ENCODE measurements at places on chromosomes 16 and 17.

GRCh38 chr17:19359856-19360255, 2.7 kb downstream of the B9D1 start:
- no peak for DNase-seq

- no peak for DNase-seq
These were observed 114.0 kb downstream of the SPECC1 start for GRCh38 chr17:20123209-20123608.

DNA sequence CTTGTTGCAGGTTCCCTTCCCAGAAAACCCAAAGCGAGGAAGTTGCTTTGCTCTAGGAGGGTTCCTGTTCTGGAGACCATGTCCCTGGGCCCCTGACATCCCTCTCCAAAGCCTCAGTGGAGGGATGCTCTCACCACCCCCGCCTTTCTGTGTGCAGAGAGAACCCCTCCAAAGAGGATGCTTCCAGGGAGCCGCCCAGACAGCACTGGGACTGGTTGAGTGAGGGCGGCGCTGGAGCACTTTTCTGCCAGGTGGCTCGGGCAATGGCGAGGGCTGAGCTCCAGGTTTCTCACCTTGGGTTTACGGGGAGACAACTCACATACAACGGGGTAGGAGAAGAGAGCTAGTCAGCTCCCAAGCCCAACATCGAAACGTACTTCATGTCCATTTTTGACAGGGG, 7.3 kb downstream of the EMC6 start:
- DNase-seq, result no peak

DNA sequence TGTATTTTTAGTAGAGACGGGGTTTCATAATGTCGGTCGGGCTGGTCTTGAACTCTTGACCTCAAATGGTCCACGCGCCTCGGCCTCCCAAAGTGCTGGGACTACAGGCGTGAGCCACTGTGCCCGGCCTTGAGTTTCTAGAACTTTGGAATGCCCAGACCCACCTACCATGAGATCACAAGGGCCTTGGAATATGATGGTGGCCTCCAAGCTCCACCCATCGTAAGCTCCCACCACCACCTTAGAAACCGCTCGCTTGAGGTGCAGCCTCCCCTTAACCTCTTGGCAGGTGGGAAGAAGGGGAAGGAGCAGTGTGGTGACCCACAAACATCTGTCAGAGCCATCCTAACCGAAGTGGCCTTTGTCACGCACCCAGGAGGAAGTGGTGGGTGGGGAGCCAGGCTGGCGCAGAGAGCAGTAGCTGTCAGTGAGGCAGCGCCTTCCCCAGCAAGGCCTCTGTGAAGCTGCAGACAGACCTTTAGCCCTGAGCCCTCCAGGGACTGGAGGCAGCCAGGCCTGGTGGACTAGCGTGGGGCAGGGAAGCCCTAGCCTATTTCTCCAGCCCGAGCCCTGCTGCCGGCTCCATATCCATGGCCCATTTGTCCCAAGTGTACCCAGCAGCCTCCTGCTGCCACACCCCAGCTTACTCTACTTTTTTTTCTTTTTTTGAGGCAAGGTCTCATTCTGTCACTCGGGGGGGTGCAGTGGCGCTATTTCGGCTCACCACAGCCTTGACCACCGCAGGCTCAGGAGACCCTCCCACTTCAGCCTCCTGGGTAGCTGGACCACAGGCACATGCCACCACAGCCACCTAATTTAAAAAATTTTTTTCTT, 13.1 kb upstream of the SEPHS2 start:
- peak; percentile 80 for DNase-seq

DNA sequence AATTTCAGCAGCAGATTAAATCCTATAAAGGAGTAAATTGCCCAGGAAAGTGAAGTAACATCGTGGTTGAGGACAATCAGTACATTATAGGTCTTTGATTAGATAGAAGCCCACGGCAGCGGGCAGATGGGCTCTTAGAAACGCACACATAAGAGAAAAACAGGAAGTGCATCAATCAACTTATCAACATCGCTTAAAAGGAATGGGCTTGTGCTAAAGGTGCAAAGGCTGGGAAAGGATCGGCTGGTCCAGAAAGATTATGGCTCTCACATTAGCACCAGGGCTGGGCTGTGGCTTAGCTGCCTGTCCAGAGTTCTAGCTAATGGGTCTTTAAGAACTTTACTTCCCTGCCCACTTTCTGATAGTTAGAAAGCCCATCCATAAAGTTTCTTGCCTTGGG, 292.0 kb upstream of the TNRC6C start:
- no peak for DNase-seq

DNA sequence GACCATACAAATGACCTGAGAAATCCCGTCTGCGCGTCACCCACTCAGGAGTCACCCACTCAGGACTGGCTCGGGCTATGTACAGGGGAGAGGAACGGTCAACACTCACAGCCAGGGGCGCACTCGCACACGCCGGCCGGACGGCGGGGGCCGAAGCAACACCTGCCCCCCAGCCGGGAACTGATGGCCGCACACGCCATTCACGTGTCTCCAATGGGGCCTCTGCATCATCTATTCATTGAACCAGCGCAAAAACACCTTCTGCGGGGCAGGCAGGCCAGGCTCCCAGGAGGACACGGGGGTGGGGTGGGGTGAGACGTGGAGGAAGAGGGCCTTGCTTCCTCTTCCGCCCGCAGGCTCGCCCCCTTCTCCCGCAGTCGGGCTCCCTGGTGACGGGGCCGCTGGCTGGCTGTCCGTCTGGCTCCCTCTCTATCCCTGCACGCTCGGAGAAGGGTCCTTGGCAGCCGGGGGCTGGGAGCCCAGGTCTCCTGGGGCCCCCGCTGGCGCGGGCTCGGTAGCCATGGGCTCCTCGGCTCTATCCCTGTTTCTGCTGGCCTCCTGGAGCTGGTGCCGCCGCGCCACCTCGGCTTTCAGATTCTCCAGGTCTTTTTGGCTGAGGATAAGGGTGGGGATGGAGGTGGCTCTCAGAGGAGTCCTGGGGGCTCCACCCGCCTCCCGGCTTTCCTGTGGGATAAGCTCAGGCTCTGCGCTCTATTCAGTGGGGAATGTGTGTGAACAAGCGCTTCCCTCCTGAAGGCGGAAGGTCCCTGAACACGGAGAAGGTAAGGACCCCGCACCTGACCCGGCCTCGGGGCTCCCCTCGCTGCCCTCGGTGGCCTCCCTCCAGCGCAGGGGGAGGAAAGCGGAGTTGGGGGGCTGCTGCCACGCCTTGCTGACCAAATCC, 21.1 kb downstream of the CLUH start:
- DNase-seq, result no peak

GRCh38 chr16:67357561-67357960, 30.9 kb downstream of the LRRC36 start:
- no peak for DNase-seq

- no peak for DNase-seq
These were observed 53.4 kb downstream of the PRKCB start for GRCh38 chr16:23889189-23889588.

DNA sequence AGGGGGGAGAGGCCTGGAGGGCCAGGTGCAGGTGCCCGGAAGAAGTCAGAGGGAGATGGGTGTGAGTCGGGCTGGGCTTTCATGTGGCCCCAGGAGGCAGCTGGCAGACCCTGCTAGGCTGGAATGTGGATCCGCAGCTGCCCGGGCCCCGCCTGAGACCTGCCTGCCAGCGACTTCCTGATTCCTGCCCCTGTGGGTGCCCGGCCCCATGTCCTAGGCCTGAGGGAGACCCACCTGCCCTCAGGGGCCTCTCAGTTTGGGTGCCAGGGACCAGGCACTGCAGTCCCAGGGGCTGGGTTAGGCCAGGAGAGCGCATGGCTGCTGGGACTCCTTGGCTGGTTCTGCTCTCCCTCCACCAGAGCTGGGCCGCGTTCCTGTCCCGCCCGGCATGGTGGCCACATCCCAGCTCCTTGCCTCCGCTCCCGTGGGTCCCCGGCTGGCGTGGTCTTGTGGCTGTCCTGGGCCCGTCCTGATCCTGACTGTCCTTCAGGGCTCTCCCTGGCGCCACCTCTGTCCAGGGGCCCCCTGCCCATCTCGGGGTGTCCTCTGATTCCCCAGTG, 22.1 kb upstream of the SPNS2 start:
- no peak for DNase-seq

GRCh38 chr17:16442141-16442540, 26.8 kb downstream of the TRPV2 start:
- DNase-seq, result no peak

- no peak for DNase-seq
These were observed 342.0 kb upstream of the XYLT1 start for GRCh38 chr16:17812771-17813170.

- peak; percentile 1 for DNase-seq
These were observed 48.4 kb downstream of the CENPV start for GRCh38 chr17:16304830-16305229.

- no peak for DNase-seq
These were observed 4.9 kb upstream of the RAB11FIP4 start for GRCh38 chr17:31386542-31387075.

DNA sequence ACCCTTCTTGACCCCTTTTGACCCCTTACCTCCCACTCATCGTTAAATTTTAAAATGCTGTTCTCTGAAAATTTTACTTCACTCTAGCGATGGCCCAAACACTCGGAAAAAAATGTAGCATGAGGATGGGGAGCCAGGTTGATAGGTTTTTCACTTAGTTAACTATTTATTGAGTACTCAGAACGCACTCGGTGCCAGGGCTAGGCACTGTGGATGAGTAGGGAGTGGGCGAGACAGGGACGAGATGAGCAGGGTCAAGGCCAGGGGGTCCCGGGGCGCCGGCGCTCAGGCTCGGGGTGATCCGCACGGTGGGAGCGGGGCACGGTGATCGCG, 392 bp downstream of the ZSCAN32 start:
- DNase-seq, result no peak

- peak; percentile 66 for DNase-seq
These were observed 79.0 kb downstream of the RPA1 start for GRCh38 chr17:1908699-1909309.

DNA sequence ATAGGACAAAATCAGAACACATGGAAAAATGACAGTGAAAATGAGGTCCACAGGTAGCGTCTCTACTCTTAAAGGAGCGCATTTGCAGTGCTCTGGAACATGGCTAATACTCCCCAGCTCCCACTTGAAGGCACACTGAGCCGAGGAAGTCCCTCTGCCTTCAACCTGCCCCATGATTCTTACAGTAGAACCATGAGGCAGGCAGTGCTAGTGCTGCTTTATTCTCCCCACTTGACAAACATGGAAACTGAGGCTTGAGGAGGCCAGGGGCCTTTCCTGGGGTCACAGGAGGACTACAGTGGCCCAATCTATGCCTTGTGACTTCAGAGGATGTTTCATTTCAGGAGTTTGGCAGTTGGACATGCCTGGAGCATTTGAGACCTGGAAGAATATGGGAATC, 244.1 kb upstream of the MAF start:
- DNase-seq, result no peak

DNA sequence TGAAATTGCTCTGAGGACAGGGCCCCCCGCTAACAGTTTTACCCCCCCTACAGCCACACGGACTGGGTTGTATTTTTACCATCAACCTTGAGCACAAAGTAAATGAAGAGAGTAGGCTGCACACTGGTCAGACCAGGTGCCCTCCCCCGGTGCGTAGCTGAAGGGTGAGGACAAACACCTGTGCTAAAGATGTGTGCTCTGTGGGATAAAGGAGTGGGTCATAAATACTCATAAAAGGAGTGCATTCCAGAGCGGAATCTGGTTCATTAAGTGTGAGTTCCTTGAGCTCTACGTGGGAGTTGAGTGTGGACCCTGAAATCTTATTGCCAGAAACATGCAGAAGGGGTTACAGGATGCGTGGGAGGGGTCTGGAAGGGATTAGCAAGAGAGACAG, 217.0 kb downstream of the CCDC182 start:
- no peak for DNase-seq

GRCh38 chr17:50626037-50626574, 8.6 kb upstream of the ABCC3 start:
- DNase-seq, result peak; percentile 58

GRCh38 chr17:68939195-68939594, 16.0 kb downstream of the ABCA8 start:
- no peak for DNase-seq

DNA sequence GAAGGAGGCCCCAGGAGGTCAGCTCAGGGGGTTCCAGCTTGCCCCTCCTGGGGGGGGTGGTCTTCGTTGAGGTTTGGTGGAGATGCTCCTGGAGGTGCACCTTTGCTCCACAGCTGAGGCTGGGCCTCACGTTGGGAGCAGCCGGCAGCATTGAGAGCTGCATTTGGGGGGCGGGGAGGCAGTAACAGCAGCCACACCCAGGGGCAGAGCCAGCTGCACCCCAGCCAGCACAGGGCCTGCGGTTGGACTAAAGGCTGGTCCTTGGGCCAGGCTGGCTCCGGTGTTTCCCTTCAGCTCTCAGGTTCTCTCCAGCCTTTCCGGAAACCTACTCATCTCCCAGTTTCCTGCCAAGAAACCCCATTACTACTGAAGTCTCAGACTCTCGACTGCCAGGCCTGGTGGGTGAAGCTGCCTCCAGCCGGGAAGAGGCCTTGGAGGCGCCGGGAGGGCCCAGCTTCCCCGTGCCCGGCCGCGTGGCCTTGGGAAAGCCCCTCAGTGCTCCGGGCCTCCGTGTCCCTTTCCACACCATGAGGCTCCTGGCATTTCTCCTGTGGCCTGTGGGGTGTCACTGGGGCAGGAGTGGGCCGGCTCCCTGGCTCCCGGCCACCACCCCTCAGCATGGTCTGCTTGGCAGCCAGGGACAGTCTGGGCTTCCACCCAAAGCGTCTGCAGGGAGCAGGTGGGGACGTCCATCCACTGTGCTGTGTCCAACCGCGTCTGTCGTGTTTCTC, 14.0 kb upstream of the BAIAP2 start:
- DNase-seq, result peak; percentile 44

- no peak for DNase-seq
These were observed 55.8 kb upstream of the GSE1 start for GRCh38 chr16:85557083-85557970.

- DNase-seq, result peak; percentile 31
These were observed at the start of gene RAB34 for GRCh38 chr17:28717578-28718332. RAB34 (minus strand) TSS chr17:28717868; CDS start chr17:28717266, 602 bp downstream.

DNA sequence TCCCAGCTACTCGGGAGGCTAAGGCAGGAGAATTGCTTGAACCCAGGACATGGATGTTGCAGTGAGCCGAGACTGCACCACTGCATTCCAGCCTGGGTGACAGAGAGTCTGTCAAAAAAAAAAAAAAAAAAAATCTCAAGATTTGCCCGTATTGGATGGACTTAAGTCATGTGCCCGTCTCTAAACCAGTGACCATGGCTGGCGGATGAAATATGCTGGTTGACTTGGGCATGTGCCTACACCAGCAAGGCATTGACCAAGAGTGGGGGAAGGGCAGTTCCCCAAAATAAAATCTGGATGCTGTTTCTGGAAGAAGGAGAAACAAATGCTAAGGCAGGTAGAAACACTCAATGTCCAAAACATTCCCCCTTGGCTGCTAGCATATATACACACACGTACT, 21.5 kb upstream of the COL1A1 start:
- DNase-seq, result no peak

GRCh38 chr16:73000020-73000906, 47.7 kb downstream of the ZFHX3 start:
- DNase-seq, result no peak

GRCh38 chr17:47850692-47851573, at the start of gene SP6:
SP6 (minus strand) TSS chr17:47851163; CDS start chr17:47848429, 2,734 bp downstream.
- no peak for DNase-seq

DNA sequence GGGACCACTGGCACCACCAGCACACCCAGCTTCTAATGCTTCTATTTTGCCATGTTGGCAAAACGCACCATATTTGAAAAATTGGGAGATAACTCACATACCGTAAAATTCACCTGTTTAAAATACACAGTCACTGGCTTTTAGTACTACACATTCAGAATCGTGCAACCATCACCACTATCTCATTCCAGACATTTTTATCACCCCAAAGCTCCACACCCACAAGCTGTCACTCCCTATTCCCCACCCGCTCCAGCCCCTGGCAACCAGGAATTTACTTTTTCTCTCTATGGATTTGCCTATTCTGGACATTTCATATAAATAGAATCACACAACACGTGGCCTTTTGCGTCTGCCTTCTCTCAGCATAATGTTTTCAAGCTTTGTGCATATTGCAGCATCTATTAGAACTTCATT, 25.0 kb downstream of the PPL start:
- DNase-seq, result no peak

Measured in GDM1 (cell line).